ENCODE measurements at places on chromosomes 6 and 20. TPM values are rescaled to one million over a fixed set of nuclear protein-coding genes. Genes with fewer than 3 reads are reported as not detected.

EYS gene
- total RNA-seq: not detected

MICA gene
- 9.0 TPM for total RNA-seq

MEI4 gene
- total RNA-seq: not detected

DEFB124 gene
- not detected for total RNA-seq

MDFI gene
- total RNA-seq: not detected

DNA sequence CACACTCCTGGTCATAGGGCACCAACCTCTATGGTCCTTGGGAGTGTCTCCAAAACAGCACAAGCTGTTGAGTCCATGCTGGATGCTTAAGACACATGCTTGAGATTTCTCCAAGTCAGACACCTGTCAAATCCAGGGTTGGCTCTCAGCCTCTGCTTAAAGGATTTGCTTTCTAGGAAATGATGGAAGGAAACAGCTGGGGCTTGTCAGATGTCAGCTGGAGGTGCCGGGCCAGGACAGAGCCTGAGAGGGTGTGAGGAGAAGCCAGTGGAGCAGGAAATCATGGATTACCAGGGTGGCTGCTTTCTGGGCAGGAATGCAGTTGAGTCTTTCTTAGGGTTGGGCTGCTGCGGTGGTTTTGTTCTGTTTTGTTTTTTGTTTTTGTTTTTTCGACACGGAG lies 83.0 kb upstream of the FAM184A start:
- no peak for DNase-seq

DNA sequence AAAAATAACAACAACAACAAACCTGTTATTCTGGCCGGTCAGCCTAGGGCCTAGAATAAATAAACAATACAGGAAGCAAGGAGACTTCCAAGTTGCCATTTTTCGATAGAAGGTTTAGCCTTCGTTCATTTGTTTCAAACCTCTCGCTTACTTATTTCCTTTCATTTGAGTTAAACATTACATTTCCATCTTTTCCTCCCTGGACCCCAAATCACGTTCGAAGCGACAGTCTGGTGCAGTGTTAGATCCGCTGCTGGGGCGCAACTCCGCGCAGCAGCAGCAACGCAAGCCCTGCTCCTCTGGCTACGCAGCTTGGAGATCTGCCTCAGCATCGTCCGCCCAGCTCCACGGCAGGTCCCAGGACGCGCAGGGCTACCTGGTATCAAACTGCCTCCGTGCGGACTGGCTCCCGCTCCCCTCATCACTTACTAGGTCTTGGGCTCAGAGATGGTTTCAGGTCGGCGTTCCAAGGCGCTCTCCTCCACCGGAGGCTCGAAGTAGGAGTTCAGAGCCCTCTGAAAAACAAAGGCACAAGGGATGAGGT lies 530 bp downstream of the TDP2 start:
- no peak for DNase-seq

DNA sequence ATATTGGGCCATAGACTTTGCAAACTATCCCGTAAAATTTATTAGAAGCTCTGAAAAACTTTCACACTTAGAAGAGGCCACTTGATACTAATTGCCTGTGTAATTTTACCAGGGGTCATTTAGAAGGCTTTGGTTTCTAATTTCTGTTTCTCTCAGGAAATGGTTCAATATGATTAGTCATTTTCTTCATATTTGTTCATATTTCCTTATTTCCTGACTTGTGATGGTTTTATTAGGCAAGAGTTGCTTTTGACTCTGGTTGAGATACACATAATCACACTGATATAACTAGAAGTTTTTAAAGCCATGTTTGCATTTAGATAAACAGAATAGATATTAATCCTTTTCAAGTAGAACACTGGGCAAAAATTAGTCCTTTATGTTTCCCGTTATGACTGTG lies 11.8 kb upstream of the HBS1L start:
- no peak for DNase-seq

DNA sequence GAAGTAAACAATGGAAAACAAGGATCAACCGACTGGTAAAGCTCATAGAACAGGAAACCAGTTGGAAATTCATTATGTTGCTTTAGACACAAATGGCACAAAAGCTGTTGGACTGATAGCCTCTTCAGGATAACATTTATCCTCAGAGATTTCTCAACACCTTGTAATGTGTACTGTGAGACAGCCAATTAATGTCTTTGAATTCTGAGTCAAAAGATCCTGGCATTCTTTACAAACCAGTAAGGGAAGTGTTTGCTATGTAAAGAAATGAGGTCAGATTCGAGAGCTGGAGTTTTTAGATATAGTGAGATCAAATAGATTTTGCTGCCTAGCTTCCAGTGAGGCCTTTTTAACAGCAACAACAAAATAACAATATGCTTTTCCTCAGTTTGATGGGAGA lies 439.2 kb downstream of the C6orf118 start:
- DNase-seq: no peak

DNA sequence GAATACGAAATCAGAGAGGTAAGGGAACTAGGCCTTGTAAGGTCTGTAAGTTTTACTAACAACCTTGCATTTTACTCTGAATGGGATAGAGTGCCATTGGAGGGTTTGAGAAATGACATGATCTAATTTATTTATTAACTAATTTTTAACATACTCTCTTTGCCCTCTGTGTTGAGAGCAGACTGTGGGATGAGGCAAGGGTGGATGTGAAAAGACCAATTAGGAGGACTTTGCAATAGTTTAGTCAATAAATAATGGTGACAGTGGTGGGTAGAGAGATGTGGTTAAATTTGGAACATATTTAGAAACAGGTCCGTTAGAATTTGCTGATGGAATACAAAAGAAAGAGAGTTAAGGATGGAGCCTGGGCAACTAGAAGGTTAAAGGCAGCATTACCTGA lies 60.0 kb downstream of the MKKS start:
- DNase-seq: no peak

DNA sequence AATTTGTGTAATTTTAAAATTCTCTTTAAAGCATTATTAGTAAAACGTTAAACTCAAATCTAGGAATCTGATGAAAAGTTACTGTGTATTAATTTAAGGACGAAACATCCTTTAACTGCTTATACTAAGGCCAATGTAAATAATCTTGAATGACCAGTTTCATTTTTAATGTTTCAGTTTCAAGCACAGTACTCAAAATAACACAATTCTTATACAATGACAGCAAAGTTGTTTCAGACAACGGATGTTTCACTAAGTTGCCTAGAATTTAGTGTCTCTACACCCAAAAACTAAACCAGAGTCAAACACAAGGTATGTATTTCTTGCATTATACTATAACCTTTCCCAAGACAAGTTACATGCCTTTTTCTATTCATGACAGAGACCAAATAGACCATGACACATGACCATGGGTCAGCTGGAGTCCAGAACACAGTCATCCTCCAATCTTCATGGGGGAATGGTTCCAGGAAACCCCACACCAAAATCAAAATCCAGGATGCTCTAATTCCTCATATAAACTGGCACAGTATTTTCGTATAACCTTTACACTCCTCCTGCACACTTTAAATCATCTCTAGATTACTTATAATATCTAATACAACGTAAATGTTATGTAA lies 7.7 kb downstream of the PHIP start:
- DNase-seq: no peak

DNA sequence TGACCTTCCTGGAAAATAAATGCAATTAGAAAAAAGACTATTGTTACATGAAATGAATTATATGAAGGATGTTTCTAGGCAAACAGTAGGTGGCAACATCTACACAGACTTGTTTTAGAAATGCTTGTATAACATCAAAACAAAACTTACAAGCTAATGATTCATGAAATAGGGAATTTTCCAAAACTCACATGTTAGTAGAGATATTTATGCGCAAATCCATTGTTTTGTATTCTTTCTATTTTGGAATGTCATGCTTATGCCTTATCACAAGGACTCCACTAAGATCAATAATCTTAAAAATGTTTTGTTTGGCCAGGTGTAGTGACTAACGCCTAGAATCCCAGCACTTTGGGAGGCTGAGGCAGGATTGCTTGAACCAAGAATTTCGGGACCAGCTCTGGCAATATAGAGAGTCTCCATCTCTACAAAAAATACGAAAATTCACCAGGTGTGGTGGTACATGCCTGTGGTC lies 32.3 kb upstream of the LGSN start:
- no peak for DNase-seq

DNA sequence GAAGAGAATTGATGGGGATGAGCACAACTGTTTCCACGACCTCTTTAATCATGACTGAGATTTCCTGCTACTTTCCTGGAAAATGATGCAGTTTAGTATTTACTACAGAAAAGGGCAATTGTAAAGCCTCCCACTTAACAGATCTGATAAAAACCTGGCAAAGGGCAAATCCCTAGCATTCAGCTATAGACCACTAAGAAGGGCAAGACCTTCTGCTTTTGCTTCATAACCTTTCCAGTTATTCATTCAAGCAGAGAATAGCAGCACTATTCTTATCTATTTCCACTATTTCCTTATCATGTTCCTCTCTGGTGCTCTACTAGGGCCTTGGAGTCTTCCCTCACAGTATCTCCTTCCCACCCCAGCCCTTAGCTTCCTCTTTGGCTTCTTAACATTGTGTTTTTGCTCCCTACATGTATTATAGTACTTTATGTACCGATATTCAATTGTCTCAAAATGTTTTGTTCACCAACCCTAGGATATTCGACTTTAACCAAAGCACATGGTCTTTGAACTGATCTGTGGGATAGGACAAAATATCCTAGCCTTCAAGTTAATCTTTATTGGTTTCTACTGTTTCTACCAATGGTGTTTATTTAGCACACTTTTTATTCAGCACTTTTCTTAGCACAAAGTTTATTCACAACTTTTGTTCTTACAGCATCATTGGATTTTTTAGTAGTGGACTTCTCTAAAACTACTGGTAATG lies 32.7 kb upstream of the MANEA start:
- no peak for DNase-seq

- DNase-seq: no peak
Measured at GRCh38 chr6:44540881-44541280, 153.4 kb downstream of the CDC5L start.

- no peak for DNase-seq
Measured at GRCh38 chr6:139474145-139475108, 100.0 kb upstream of the CITED2 start.

GRCh38 chr6:101516578-101516977 lies 123.1 kb downstream of the GRIK2 start:
- no peak for DNase-seq
